ENCODE measurements at places on chromosomes 2 and 18. TPM values are rescaled to one million over a fixed set of nuclear protein-coding genes. Genes with fewer than 3 reads are reported as not detected.

SEMA4C gene
- total RNA-seq: 16.3 TPM

RAB6D gene
- total RNA-seq: not detected

TRIM43 gene
- total RNA-seq: not detected

GALR1 gene
- total RNA-seq: not detected

CD8B2 gene
- not detected for total RNA-seq

DNA sequence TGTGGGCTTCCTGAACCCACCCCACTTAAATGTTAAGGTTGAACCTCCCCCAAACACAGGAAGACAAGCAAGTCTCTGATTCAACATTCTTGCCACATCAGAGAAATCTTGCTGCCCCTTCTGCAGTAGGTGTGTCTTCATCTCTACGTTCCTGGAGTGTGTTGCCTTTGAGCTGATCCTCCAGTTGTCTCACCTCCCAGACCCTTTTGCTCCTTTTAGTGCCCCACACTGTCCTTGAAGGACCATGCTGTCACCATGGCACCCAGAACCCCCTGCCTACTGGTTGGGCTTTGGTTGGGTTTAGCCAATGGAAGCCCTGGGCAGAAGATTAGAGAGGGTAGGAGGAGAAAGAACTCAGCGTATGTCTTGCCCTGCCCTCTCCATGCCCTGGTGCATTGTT is 10.7 kb downstream of the CAB39 start:
- no peak for DNase-seq

DNA sequence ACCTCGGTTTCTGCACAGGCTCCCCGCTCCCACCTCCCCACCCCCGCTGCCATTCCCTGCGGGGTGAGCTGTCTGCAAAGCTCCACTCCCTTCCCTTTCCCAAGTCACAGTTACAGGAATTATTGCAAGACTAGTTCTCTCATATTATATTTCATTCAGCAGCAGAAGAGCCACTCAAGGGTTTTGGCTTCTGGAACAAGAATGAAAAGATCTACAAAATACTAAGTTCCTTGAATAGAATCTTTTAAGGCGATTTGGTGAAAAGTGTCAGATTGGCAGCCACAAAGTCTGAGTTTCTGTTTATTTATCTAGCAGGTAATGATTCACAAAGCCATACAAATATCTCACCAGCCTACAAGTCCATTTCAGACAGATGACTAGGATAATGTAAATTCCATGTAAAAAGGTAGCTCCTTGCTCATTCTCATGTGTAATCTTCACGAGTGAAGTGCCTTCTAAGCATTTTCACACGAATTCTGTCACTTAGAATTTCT is 221.9 kb upstream of the RBBP8 start:
- DNase-seq: peak; percentile 61

- peak; percentile 58 for DNase-seq
Measured at GRCh38 chr18:68121826-68122225, 593.1 kb downstream of the TMX3 start.

GRCh38 chr18:33744032-33744697 is 166.1 kb downstream of the ASXL3 start:
- no peak for DNase-seq

GRCh38 chr2:98803405-98804264 is 72.7 kb upstream of the MGAT4A start:
- DNase-seq: no peak

DNA sequence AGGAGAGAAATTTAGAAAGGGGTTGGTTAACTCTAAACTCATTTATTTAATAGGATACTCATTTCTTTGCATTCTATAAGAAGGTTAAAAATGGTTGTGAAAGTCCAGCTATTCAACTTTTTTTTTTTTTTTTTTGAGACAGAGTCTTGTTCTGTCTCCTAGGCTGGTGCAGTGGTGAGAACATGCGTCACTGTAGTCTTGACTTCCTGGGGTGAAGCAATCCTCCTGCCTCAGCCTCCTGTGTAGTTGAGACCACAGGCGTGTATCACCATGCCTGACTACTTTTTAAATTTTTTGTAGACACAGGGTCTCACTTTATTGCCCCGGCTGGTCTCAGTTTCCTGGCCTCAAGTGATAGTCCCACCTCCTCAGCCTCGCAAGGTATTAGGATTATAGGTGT is 11.9 kb downstream of the ELP2 start:
- DNase-seq: no peak

DNA sequence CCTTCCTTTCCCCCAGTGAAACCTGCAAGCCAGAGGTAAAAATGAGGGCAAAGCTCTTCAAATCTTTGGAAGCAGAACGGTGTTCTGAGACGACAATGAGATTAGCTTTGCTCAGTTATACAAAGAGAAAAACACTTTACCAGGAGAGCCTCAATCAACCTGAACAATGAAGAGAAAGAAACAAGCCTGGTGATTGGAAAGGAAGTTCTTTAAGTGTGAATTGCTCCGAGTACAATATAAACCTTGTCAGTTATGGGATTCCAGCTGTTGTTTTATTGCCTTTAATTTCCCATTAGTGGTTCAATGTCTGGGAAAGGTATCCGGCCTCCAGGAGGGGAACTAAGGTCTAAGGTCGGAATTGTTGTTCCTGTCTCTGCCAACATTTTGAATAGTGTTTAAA is 901.6 kb downstream of the EPHA4 start:
- no peak for DNase-seq

GRCh38 chr2:20516291-20516645 is 69.4 kb downstream of the RHOB start:
- no peak for DNase-seq

- peak; percentile 14 for DNase-seq
Measured at GRCh38 chr18:74255131-74255616, 36.6 kb downstream of the CYB5A start.

- peak; percentile 44 for DNase-seq
Measured at GRCh38 chr2:109448946-109449788, 164.6 kb downstream of the SEPTIN10 start.
